ENCODE measurements at places on chromosomes 6 and 20.

DNA sequence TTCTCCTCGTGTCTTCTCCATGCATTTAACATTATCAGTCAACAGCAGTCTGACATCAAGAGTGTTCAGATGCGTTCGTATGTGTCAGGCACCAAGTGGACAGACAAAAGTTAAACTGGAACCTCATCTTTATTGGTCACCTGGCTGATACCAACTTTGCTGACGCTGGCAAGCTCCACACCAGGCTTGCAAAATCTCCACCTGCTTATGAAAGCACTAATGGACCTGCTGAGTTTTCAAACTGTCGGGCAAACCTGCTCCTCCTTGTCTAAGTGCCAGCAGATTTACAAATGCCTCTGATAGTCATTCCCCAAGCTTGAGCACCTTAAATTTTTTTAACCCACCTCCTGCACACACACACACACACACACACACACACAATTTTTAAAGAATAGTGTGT is 27.9 kb upstream of the DSP start:
- DNase-seq, result no peak

GRCh38 chr20:23145281-23145700 is 59.2 kb upstream of the CD93 start:
- DNase-seq, result no peak

- DNase-seq, result peak; percentile 2
Observed at GRCh38 chr6:25279748-25280343, 672 bp downstream of the CARMIL1 start.

GRCh38 chr6:96727144-96727543 is 110.1 kb downstream of the GPR63 start:
- DNase-seq, result no peak

- DNase-seq, result no peak
Observed at GRCh38 chr20:51511861-51512619, 30.5 kb downstream of the NFATC2 start.

DNA sequence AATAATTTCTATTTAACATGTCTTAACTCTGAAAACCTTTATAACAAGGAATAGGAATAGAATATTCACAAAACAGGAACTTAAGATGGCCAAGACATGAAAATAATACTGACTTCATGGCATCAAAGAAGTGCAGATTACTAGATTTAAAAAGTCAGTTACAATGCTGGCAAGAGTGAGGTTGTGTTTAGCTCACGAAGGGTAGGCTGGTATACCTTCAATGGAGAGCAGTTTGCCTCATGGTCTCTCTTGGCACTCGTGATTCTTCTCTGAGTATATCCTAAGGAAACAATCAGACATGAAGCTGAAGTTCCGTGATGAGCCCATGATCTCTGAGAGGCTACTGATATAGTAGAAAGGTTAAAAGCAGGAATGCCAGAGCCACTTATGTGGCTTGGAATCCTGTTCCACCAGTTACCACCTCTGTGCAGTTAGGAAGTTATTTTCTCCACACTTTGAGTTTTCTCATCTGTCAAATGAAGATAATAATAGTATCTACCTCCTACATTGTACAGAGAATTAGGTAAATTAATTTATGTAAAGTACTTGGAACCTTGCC is 7.2 kb downstream of the NCOA7 start:
- DNase-seq, result no peak

DNA sequence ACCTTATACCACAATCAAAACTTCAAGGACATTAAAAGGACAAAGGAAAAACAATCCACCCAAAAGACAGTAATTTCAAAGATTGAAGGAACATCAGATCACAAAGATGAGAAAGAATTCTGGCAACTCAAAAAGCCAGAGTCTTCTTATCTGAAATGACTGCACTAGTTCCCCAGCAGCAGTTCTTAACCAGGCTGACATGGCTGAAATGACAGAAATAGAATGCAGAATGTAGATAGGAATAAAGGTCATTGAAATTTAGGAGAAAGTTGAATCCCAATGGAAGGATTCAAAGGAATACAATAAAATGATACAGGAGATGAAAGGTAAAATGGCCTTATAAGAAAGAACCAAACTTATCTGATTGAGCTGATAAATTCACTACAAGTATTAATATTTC is 231.4 kb downstream of the CD109 start:
- no peak for DNase-seq

DNA sequence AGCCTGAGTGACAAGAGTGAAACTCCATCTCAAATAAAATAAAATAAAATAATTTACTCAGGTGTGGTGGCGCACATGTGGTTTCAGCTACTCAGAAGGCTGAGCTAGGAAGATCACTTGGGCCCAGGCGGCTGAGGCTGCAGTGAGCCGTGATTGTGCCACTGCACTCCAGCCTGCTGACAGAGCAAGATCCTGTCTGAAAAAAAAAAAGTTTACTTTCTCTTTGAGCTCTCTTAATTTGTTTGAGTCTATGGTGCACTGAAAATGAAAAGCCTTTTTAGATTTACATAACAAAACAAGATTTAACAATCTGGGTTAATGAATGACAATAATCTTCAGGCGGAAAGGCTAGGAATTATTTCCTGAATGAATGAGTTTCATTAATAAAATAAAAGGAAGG is 23.3 kb upstream of the NHSL1 start:
- no peak for DNase-seq

GRCh38 chr6:146267946-146268345 is 239.1 kb downstream of the GRM1 start:
- DNase-seq, result no peak

- no peak for DNase-seq
Observed at GRCh38 chr6:84763003-84763885, 1.2 kb downstream of the TBX18 start.

- no peak for DNase-seq
Observed at GRCh38 chr6:11852061-11852651, 73.6 kb upstream of the ADTRP start.

DNA sequence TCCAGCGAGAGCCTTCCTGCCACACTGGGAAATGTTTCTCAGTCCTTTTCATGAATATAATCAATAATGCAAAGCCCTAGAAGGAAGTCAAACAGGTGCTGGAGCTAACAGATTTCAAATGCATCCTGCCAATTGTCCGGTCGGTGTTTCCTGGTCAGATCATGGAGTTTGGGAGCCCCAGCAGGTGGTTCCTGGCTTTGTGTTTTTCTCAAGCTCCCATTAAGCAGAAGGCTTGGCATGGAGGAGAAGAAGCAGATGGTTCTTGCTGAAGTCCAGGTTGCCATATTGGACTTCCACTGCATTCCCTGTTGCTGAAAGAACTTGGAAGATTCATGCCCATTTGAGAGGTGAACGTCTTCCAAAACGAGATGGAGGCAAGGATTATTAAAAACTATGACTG is 68.6 kb downstream of the GFOD1 start:
- no peak for DNase-seq

DNA sequence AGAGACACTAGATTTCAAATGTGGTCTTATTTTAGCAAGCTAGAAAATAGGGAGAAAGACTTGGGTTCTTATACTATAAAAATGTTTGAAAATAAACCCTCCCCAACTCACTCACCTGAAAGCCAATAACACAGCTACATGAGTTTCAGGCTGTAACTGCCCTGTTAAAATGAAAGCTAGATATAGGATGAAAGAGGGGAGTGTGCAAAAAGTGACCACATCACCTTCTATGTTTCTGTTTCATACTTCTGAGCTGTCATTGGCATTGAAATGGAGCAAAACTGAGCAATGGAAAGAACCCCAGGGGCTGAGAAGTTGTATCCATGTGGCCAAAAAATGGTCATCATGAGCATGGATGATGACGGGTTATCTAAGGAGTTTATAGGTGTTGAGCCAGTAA is 148.1 kb upstream of the TENT5A start:
- DNase-seq, result no peak

DNA sequence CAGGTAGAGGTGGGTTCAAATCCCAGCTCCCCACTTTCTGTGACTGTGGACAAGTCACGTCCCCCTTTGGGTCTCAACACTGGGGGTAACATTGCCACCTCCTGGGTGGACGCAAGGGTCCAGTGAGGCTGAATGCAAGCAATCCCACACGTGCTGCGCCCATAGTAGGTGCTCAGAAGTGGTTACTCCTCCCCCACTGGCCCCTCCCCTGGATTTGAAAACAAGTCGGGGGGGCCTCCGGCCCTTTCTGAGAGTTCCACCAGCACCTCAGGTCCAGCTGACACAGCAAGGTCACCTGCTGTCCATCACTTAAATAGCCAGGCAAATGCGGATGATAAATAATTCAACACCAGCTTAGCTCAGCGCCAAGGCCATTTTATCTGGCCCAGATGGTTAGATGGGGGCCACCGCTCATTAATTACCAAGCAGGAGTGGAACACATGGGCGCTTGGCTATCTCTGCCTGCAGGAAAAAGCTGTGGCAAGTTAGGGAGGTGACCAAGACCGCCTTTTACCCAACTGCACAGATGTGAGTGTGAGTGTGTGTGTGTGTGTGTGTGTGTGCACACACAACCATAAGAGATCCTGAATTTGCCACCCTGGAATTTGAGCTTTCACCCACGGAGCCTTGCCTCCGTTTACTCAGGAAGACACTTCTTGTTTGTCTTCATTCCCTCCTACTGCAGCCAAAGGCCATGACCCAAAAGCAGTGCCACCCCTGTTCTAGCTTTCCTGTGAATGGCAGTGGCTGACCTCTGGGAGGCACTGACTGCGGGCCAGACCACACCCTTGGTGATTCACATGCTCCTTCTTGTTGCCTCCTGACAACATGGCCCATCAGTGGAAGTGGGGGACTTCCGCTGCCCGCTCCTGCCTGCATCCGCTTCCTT is 34.7 kb upstream of the KCNB1 start:
- DNase-seq, result no peak

GRCh38 chr6:143098054-143098671 is 37.5 kb downstream of the AIG1 start:
- no peak for DNase-seq

DNA sequence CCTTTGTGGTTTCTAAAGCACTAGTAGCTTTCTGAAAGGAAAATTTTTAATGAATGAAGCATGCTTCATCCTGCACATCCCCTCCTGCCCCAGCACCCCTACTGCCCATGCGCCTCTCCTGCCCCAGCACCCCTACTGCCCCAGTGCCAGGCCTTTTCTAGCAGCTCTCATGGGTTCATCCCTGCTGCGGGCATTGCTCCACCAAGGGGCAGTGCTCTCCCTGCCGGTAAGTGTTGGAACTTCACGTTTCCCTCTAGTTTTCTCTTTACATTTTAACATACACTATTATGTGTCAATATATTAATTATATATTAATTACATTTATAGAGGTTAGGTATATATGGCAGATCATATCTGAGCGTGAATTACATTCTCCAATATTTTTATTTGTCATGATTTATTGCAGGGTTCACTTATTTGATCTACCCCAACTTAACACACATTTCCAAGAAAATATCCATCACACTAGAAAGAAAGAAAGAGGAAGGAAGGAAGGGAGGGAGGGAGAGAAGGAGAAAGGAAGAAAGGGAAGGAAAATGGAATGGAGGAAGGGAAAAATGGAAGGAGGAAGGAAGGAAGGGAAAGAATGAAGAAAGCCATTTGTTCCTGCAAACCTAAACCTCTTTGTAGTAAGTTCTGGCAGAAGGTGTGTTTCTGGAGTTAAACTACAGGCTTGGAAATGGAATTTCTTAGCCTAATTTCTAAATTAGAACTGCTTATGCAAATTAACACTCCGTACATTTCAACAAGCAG is 46.8 kb downstream of the CEP43 start:
- DNase-seq, result no peak

DNA sequence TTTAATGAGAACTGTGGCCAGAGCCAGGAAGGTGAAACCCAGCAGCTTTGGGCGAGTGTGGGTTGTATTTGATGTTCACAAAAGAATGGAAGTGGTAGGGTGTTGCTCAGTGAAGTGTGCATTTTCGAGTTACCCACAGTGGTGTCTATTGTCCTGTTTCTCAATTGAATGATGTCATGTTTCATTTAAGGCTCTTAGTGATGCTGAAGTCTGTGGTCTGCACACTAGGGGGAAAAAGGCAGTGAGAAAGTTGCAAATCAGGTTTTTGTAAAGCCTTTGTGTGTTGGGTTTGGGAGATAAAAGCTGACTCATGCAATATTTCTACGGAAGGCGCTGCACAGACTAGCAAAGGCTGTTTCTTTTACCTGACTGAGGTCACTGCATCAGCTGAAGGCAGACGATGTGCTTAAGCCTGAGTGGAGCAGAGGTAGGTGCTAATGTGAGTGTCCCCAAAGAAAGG is 121.1 kb downstream of the PLEKHG1 start:
- DNase-seq, result no peak

DNA sequence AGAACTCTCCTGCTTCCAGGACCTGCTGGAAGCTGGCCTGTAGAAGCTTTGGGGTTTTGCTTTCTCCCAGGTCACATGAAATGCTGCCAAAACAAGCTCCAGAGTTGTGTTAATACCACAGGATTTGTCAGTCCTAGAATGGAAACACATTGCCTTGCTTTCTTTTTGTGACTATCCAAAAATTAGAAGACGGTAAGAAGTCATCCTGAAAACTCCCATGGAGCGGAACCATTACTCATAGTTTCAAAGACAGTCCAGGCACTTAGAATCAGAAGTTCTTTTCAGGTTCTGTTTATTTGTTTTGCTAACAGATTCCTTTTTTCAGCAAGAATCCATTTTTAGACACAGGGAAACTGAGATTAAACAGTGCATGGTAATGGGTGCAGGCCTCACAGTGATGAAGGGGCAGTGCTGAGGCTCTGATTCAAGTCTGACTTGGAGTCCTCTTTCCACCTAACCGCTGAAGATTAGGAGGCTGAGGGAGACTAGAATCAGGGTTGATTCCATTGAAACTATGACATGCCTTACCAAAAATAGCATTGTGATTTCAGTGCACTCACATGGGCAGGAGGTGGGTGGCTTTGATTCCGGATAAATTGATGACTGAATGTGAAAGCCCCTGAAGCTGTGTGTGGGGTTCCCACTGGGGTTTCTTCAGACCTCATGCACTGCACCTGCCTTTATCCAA is 72.2 kb upstream of the NAA20 start:
- no peak for DNase-seq

DNA sequence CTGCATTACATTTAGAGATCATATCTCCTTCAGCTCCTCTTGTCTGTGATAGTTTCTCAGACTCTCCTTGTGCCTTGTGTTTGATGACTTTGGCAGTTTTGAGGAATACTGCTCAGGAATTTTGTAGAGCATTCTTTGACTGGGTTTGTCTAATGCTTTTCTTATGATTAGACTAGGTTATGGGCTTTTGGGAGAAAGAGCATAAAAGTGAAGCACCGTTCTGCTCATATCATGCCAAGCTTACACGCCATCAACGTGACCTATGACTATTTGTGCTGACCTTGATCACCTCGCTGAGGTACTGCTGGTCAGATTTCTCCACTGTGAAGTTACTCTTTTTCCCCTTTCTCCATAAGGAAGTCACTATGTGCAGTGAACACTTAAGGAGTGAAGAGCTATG is 256.0 kb downstream of the LY86 start:
- no peak for DNase-seq

- DNase-seq, result no peak
Observed at GRCh38 chr20:32010101-32010500, at the start of gene CCM2L. CCM2L (plus strand) TSS chr20:32010438; CDS start chr20:32010455, 17 bp downstream.

Measured in effector CD4-positive, alpha-beta T cell (primary cell).